DMS153 (cell line): ENCODE measurements at places on chromosomes 1 and 21.

DNA sequence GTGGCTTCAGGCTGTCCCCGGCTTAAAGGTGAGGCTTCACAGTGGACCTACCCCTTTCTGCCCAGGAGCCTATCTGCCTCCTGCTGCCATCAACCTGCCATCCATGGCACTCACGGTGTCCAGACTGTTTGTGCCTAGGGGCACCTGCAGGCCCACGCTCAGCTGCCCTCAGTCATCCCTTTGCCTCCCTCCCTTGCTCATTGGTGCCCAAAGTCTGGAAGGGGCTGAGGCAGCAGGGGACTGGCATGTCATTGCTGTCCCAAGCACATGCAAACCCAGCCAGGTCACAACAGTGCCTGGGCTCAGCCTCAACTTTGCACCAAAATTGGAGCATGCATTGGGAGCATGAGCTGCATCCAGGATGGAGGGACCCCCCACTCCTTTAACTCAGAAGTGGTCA is 1142.7 kb upstream of the NCAM2 start:
- no peak for DNase-seq

GRCh38 chr21:25887646-25888306 is 153.0 kb downstream of the GABPA start:
- DNase-seq: no peak

DNA sequence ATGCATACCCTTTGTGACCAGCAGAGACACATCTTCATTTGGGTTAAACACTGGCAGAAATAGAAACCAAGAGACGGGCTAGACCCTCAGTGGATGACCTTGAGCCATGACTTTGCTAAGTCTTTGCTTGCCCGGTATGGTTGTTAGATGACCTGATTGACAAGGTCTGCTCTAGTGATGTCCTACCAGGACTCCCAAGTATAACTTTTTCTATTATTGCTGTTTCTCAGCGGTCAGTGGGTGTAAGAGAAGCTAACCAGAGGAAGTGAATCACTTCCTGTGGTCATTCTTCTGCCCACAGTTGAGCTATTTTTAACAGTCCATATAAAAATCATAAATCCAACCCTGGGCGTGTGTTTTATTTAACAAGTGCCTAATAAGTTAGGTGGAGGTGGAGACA is 126.2 kb upstream of the ETS2 start:
- no peak for DNase-seq

- no peak for DNase-seq
Measured at GRCh38 chr1:240946926-240947325, 335.0 kb upstream of the GREM2 start.

GRCh38 chr1:53554592-53555305 is 95.5 kb downstream of the DMRTB1 start:
- DNase-seq: no peak

DNA sequence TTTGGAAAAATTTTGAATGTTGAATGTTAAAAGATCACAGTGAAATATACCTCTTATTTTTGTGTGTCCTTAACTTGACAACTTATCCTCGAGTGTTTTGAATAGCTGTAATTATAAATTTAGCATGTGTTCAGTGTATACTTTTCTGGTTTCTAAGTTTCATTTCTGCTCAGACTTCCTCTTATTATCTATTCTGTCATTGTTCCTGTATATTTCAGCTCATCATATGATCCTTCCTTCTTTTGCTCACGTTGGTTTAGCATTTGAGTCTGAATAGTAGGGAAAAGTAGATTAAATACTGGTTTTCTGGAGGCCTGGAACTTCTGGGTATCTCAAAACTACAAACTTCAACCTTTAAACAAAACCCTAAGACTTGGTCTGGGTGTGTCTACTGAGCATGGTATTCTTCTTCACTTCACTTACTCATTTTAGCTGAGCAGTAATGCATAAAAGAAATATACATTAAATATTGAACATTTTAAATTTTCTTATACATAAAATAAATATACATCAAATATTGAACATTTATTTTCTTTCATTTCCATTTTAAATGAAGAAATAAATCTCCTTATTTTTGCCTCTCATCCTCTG is 3.3 kb upstream of the ATP6V1G3 start:
- DNase-seq: no peak

- peak; percentile 31 for DNase-seq
Measured at GRCh38 chr1:238052496-238053266, 162.0 kb upstream of the ZP4 start.

- DNase-seq: no peak
Measured at GRCh38 chr1:94612525-94613204, 71.1 kb upstream of the F3 start.

DNA sequence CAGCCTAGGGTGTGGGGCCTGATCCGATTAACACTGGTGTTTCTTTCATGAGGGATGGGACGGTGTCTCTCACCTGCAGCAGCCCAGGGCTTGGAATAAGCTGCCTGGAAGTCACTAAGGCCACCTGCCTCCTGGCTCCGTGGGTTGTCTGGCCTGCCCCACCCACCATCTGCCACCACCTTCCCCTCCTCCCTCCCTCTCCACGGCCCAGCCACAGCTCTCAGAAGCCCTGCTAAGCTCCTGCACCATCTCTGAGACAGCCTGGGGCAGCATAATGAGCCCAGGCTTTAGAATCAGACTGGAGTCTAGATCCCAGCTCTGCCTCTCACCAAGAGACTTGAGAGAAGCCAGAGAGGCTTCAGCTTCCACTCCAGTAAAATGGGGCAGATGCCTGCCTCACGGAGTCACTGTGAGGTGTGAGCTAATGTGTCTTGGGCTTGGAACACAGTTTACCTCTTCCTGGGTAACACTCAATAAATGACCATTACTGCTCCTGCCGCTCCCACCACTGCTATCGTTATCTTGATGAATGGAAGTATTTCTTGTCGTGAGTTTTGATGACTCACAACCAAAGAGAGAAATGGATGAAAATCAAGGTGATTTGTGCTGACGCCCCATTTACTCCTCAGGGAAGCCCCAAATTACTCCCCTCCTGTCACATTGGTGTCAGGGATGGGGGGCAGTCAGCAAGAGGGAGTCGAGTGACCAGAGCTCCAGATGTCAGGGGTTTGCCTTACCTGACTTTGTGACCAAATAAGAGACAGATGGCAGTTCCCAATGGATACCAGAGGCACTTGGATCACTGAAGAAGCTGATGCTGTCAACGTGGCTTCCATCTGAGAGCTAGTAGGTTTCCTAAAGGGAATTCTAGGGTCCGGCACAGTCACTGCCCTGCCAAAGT is 23.5 kb upstream of the C1QA start:
- DNase-seq: peak; percentile 16

- DNase-seq: no peak
Measured at GRCh38 chr21:37367703-37368540, 1.3 kb downstream of the DYRK1A start.

DNA sequence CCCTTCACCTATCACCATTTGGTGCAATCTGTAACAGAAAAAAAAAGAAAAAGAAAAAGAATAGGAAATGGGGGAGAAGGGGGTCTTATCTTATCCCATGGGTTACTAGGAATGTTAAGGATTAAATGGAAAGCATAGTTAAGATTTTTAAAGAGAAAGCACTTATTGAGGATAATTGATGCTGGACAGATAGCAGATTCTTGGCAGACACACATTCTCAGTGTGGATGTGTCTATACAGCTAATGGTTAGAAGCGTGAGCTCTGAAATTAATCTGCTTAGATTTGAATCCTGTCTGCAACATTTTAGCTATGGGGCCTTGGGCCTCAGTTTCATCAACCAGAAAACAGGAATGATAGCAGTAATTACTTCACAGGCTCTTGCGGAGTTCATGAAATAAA is 67.1 kb downstream of the SSBP3 start:
- no peak for DNase-seq

GRCh38 chr1:18597160-18598042 is 33.2 kb upstream of the PAX7 start:
- DNase-seq: peak; percentile 6

GRCh38 chr1:207047505-207047904 is 3.5 kb downstream of the YOD1 start:
- DNase-seq: no peak

DNA sequence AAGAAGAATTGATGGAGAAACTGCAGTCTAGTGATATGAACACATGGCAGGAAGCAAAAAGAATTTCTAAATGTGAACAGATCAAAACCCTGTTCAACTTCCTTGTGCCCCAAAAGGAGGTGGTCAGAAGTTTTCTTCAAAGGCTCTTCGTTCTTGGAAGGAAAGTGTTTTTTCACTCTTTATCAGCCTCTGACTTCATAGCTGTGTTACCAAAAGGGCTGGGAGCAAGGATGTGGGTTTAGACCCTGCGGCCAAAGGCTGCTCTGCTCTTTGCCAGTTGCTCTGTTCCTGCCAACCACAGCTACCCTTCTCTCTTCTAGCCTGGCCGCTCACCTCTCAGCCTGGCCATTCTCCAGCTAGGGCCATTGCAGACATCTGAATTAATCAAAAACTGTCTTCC is 53.8 kb downstream of the PTGER3 start:
- DNase-seq: no peak

DNA sequence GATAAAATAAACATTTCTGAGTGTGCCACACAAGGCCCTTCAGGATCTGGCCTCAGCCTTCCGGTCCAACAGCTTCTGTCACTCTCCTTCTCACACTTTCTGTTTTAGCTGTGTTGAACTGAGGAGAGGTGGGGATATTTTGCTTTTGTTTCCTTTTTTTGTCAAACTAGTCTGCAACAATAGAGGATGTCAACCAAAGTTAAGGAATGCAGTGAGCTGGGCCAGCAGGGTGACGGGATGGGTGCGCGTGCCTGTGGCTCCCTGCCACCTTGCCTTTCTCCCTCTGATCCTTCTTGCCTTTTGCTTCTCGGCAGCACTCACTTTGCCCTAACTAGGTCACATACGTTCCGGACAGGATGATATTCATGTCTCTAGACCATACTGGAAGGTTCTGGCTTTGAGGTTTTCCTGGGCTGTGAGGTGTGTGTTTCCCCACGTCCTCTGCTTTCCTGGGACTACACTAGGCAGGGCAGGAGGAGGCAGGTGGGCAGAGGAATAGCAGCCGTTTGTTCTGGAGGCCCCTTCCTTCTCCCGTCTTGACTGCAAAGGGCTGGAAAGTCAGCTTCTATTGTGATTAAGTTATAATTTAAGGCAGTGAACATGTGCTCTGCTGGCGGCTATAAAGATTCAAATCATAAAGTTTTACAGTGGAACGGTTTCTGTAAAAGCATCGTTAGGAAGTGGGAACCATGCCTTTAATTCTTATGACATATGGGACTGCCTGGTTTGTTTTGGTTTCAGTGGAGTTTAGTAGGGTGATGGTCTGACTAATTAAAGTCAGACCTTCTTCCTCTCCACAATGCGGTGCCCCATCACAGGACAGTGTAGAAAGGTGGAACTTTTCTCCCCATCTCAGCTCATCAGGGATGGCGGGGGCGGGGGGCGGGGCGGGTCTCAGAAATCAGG is 67.8 kb downstream of the RNF220 start:
- no peak for DNase-seq

GRCh38 chr1:174954671-174955669 is 44.8 kb upstream of the CACYBP start:
- DNase-seq: peak; percentile 88

DNA sequence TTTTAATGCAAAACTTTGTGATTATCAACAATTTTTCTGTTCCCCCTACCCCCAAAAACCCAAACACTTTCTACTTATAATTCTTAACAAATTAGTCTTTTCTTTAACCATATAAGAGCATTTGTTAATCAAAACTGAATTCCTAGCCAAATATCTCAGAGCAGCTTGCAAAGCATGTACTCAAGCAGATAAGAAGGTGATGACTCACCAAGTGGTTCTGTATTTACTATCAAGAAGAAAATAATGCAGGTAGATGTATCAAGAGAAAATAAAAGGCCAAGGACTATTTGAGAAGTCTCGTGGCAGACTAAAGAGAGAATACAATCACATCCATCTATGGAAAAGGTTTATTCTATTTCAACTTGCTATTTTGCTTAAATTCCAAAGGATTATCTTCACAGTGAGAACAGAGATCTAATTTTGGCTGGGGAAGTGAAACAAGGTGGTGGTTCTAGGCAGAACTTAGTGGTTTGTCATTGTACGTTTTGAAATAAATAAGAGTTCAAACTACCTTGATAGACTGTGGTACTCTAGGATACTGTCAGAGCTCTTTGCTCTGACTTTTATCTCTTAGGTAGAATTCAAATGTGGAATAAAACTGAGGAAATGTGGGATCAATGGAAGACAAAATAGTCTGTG is 94.7 kb upstream of the NRIP1 start:
- no peak for DNase-seq
